GM12878 (cell line): ENCODE measurements at places on chromosomes 1 and 21.
A peak's percentile ranks its signal among the peaks of the same experiment; 100 is the strongest.

DNA sequence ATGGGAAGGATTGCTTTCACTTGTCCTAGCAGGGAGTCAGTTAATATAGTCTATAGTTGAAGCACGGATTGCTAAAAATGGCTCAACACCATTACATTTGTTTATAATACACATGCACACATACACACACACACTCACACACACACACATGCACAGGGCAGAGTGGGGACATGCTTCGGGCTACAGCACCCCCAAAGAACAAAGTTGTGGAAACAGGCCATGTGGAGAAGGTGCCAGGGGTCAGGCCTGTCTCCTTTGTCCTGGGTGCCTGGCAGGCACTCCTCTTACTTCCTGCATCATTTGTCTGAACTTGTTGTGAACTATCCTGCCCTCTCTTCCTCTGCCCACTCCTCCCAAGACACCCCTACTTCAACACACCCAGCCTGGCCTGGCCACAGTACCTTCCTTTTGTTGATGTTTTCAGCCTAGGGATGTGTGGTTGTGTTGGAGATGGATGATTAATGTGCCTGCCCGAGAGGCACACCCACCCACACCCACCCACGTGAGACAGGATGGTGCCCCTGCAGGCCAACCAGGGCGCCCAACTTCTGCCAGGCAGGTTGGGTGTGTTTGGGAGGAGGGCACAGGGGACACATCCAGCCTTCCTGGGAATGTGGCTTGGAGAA is 17.5 kb downstream of the RASSF5 start:
- DNase-seq = no peak

DNA sequence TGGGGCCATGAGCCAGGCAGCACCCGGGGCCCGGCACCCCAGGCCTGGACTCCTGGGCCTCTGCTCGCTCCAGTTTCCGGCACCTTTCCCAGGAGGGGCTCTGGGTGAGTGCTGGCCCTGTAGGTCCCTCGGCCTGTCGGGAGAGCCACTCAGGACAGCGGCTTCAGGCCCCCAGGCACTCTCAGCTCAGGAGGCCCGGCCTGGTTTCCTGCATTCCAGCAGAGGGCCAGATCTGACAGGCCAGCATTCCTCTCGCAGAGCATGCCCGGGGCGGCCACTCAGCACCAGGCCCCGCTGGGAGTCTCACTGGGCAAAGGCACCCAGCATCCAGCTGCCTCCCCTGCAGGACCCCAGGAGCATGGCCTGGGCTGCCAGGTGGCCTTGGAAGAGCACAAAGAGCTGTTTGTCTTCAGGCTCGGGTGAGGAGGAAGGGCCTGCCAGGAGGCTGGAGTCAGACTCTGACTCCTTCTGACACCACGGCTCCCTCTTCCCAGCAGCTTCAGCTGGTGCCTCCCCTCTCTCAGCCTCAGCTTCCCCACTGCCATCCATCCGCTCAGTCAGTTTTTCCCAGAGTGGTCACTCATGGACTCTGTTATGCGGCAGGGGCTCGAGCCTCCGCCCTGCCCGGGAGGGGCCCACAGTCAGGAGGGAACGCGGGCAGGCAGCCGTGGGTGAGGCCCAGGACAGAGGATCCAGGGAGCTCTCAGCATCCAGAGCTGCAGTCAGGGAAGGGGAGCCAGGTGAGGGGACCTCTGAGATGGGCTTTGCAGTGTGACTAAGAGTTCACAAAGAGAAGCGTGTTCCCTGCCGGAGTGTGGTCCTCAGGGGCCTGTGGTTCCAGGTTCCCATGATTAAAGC is 51.7 kb downstream of the WNT9A start:
- DNase-seq = no peak

DNA sequence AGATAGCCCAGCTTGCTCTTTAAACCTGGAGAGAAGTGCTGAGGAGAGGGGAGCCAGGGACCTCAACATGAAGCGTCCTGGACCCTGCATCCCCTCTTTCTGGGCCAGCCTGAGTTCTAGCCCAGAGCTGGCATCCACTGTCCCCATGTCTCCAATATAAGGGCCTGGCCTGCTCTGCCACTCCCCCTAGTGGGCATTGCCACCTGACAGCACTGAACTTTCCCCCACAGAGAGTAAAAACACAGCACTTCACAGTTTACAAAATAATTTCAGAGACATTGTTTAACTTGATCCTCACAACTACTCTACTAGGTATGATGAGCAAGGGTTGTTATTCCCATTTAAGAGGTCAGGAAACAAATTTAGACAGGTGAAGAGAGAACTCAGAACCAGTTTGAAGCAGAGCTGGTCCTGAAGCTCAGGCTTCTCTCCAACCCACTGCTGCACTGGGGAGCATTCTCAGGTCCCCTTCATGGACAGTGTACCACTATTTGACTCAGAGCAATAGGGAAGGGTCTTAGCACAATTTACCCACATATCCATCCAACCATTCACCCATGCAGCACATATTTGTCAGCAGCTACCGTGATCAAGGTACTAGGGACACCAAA is 151.2 kb downstream of the DMRTA2 start:
- no peak for DNase-seq

- DNase-seq = no peak
Observed at GRCh38 chr1:40825996-40826395, 36.2 kb downstream of the CITED4 start.

- peak; percentile 73 for DNase-seq
Observed at GRCh38 chr1:236122176-236122575, 20.2 kb upstream of the GPR137B start.

DNA sequence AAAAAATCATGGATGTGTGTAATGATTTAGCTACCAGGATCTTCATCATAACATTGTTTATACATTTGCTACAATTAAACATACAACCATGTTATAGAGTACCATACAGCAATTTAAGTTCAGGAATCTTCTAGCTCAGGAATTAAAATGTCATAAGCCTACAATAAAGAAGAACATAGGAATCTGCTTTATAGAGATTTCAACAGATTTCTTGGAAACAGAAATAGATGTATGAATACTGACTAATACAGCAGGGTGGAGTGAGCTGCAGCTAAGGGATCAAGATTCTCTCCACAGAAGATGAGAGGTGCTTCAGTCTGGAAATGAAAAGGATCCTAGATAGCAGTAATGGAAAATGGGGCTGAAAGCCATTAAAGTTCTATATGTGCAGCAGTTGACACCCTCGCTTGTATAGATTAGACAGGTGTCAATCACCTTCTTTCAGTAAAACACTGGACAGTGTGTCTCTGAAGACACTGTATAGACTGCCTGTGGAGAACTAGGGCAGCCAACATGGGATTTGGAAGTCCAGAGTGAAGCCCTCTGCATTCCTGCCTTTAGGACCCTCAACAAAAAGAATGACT is 73.9 kb downstream of the DNTTIP2 start:
- no peak for DNase-seq

DNA sequence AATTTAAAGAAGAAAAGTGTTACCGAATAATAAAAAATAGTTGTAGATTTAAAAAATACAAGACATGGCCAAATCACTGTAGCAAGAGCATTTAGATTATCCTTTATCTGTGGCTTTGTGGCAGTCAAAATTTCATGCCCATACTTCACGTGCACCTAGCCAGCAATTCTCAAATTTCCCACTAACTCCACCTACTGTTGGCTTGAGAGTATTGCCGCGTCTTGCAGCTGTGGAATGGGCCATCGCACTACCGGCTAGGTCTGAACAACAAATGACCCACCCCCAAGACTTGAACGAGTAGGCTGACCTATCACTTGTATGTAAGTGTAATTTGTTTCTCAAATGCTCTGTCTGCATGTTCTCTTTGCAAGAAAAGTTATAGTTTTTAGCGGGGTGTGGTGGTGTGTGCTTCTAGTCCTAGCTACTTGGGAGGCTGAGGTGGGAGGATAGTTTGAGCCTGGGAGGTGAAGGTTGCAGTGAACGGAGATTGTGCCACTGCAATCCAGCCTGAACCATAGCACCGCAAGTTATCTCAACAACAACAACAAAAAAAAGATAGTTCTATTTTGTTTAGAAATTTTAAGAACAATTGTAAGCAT is 4.1 kb downstream of the KRTAP13-4 start:
- no peak for DNase-seq

- DNase-seq = no peak
Observed at GRCh38 chr21:45926281-45926680, 55.3 kb upstream of the COL6A1 start.

DNA sequence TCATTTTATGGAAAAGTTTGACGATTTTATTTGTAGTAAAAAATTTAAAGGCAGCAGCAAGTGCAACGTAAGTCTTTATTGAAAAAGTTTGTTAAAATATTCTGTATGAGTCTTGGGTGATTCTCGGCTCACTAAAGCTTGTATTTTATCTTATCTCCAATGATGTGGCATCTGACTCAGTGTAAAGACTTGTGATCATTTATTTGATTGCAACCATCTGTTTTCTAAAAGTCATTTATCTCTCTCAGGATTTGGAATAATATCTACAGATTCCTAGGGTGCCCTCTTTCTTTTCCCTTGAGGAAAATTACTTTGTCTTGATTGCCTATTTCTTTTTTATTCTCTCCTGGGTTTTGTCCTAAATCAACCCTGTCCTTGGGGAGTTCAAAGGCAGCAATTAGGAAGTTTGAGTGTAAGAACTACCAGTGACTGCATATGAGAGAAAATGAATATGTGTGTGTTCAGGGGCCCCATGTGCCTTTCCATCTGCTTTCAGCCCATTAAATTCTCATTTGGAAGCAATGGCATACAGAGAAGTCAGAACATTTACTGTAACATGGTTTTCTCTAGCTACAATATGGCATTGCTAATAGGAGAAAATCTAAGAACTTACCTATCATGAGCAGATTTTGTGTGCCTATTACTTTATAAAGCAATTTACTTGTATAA is 575.0 kb upstream of the CHRM3 start:
- no peak for DNase-seq

- no peak for DNase-seq
Observed at GRCh38 chr1:151479462-151479861, 20.2 kb upstream of the POGZ start.

- no peak for DNase-seq
Observed at GRCh38 chr1:3657578-3658230, 5.4 kb downstream of the TP73 start.

- DNase-seq = no peak
Observed at GRCh38 chr1:16442265-16442664, 1.7 kb downstream of the NECAP2 start.
